CD4-positive, alpha-beta T cell treated with Interferon alpha-2 for 1 hour (primary cell): ENCODE measurements at places on chromosomes 6 and 20.

- DNase-seq, result no peak
These were observed 20.7 kb downstream of the GATA5 start for GRCh38 chr20:62454904-62455636.

GRCh38 chr6:154481521-154482013 lies 28.9 kb downstream of the CNKSR3 start:
- DNase-seq, result no peak

DNA sequence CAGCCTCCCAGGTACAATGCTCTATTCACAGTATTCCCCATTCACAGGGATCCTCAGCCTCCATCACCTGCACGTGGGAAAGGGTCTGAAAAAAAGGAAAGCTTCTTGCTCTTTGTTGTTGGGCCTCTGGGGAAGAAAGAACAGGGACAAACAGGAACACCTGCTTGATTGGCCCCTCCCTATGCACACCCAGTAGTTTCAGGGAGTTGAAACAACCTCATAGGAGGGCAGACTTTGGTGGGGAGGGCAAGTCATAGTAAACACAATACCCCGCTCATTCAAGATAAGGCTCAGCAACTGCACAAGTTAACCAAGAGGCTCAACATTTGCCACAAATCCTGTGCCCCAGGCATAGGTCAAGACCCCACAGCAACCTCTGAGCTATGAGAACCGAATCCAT lies 1.7 kb downstream of the GHRH start:
- DNase-seq, result no peak

- DNase-seq, result no peak
These were observed 59.2 kb upstream of the SNX9 start for GRCh38 chr6:157763904-157764177.
